ENCODE measurements at places on chromosomes 7 and 10.
A peak's percentile ranks its signal among the peaks of the same experiment; 100 is the strongest.

DNA sequence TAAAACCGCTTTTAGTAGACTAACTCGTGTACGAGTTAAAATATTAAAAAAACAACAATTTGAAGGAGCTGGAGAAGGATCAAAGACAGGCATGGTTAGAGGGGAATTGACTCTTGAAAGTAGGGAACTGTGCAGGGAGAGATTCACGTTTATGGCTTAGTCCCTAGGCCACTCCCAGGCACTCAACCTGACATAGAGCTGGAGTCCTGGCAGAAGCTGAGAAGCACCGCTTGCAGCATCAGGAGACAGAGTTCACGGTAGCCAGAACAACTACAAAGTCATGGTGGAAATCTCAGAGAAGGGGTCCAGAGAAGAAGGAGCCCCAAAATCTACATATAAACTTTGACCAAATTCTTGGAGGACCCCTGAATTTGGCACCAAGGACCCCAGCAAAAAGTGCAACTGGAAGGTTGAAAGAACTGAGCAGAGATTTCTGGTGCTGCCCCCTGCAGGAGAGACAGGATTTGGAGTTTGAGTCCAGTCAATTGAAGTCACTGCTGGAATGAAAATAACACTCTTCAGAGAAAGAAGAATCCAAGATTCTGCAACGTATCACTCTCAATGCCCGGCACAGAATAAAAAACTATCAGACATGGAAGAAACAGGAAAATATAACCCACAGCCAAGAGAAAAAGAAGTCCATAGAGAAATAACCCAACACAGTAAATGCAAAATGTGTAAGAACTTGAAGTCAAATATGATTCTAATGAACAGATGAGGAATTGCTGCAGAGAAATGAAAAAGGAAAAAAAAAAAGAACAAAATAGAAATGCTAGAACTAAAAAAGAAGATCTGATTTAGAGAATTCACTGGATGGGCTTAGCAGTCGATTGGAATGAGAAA, 493.3 kb upstream of the PODXL start:
- no peak for DNase-seq

- no peak for DNase-seq
These were observed 683.9 kb downstream of the MAGI2 start for GRCh38 chr7:78769481-78770101.

DNA sequence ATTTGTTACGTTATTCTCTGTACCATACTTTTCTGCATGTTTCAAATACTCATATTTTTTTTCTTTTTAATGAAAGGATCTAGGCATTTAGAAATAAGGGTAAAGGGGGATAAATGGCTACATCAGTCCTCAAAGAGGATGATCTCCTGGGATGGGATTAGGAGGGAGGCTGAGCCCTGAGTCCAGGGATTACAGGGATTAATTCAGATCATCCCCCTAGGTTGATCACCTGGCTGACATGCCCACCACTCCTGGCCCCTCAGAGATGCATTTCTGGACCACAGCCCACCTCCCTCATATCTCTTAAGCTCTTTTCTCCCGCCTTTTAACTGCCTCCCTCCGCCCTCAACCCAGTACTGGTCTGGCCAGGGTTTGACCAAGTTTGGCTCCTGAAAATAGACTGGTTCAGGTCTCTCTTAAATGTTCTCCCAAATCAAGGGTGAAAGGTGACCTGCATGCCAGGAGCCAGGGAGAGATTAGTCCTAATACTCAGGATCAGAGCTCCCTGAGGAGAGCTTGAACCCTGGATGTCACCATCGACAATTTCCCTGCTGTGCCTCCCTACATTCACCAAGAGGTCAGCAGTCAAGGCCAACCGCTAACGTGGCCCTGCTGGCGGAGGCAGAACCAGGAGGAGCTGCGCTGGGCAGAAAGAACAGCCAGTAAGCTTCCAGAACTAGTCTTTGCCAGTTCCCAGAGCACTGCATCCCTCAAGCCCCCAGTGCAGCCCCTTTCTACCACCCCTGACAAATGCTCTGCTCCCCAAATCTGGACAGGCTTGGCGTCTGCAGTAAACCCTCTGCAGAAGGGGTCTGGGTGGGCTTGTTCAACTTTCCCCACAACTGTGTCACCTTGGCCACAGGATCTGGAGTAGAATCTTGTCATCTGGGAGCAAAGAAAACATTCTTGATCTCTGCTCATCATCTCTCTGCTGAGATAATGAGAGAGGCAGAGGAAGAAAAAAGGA, 3.0 kb upstream of the CCDC136 start:
- no peak for DNase-seq

- DNase-seq = no peak
These were observed 45.8 kb upstream of the TNS3 start for GRCh38 chr7:47627580-47628283.

DNA sequence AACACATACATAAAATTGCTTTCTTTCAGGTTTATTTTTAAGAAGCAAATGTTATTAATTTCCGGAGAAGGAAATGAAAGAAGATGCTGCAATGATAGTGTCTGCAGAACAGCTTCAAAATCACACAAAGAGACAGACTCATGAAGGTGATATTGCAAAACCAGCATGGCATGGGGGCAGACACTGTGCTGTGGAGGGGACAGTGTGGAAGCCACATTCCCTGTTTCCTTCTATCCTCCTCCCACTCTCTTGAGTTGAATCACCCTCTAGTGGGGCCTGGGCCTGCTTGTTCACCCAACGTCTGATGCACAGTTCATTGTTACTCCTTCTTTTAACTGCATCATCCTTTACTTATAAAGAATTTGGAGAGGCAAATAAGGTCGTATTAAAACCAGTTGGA, 104.0 kb upstream of the INSIG1 start:
- DNase-seq = no peak

GRCh38 chr7:107505997-107506673, 36.3 kb downstream of the GPR22 start:
- DNase-seq = no peak

GRCh38 chr7:33535989-33536388, 369.4 kb upstream of the BMPER start:
- no peak for DNase-seq

- no peak for DNase-seq
These were observed 84.3 kb downstream of the CPED1 start for GRCh38 chr7:121072826-121073225.

- DNase-seq = peak; percentile 76
These were observed 5.4 kb downstream of the LOXL4 start for GRCh38 chr10:98262571-98262970.

DNA sequence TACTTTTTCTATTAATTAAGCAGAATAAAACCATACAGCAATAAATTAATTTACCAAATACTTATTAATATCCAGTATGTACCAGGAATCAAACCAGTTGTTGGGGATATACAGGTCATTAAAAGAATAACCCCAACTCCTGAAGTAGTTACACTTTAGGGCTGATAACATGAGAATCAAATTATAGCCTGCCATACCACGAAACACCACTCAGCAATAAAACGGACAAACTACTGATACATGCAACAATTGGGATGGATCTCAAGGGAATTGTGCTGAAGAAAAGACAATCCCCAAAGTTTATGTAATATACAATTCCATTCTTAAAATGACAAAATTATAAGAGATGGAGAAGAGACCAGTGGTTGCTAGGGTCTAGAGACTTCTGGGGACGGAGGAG, 22.7 kb downstream of the MCMBP start:
- DNase-seq = no peak

DNA sequence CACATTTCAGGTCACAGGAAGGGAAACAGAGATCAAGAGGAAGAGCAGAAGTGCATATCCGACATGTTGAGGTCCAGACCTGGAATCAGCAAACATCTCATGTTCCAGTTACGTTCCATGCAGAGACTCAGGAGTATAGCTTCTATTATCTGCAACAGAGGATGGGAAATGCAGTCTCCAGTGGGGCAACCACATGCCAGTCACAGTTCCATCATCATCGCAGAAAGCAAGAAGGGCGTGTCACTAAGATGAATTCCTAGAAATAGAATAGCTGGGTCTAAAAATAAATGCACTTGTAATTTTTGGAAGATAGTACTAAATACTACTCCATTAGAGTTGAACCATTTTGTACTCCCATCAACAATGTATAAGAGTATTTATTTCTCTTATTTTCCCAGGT, 133.2 kb upstream of the MDFIC start:
- DNase-seq = no peak

DNA sequence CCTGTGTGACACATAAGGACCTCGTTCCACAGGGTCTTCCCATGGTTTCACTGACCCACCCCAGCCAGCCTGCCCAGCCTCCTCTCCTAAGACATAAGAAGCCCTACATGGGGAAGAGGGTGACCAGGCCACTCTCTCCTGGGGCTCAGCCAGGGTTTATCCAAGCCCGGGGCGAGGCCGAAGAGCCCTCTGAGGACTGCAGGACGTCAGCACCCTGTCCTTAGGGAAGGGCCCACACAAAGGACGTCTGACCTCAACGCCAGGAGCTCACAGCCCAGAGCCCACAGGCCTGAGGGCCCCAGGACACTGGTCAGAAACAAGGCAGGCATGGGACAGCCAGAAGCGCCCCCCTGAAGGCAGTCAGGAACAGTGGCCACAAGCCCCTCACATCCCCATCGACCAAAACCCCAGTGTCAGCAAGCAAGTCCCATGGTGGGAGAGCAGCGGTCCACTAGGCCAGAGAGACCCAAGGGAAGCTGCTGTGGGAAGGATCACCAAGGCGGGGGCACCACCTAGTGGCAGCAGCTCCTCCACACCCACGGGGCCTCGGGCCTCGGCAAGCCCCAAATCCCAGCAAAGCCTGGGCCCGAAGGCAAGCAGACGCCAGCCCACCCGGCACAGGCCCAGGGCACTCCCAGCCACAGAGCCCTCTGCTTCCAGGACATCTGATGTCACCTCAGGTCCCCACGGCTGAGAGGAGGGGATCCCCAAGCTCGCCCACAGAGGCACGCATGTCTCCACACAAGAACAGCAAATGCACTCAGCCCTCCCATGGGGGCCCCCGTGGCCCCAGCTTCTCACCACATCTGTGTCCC, 23.4 kb downstream of the MAD1L1 start:
- DNase-seq = peak; percentile 11

DNA sequence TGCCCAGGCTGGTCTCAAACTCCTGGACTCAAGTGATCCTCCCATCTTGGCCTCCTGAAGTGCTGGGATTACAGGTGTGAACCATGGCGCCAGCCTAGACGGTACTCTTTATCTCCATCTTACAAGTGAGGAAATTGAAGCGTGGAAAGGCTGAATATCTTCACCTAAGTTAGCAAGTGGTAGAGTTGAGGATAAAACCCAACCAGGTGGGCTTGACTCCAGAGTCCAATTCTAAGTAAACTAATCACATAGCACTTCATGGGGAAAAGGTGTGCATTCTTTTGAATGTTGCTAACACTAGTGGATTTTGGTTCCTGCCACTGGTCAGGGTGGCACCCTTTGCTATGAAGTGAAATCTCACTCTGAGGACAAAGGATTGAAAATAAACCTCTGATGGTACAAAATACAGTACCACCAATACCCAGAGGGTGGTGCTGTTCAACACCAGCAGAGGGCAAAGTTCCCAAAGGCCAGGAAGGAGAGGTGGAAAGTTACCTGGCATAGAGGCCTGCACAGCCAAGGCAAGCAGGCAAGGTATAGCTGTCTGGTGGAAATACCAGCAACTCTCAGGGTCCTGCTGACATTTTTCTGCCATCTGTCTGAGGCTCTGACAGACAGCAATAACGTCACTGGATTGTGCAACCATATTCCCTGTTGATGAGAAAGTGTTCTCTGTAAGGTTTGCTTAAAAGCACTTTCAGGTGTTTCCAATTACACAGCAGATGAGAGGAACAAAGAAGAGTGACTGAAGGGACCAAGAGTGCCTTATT, 17.6 kb downstream of the ZDHHC16 start:
- DNase-seq = peak; percentile 25

DNA sequence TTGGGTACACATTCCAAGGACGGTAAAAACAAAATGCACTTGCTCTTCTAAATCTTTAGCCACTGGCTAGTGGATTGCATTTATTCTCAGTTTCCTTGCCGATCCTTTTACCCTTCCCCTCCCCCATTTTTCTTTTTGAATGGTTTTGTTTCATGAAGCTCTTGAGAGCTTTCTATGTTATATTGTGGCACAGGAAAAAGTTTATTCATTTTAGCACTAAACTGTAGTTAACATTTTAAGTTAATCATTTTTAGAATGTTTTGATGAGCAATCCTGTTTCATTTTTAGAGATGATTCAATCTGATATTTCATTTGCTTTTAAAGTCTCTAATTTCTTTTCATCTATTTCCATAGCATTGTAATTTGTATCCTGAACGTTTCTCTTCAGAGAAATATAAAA, 24.0 kb downstream of the ZEB1 start:
- no peak for DNase-seq

- no peak for DNase-seq
These were observed 128.3 kb upstream of the ASAH2 start for GRCh38 chr10:50379616-50380015.

- DNase-seq = peak; percentile 100
These were observed 1.5 kb upstream of the NRP1 start for GRCh38 chr10:33335801-33336581.

All from T1000 (cell line).